ENCODE measurements at places on chromosomes 11 and 22.

- DNase-seq = no peak
Observed at GRCh38 chr11:122671400-122671891, 15.9 kb downstream of the UBASH3B start.

GRCh38 chr22:31537019-31537535, 40.7 kb downstream of the SFI1 start:
- no peak for DNase-seq

GRCh38 chr11:5288906-5289550, 12.7 kb downstream of the OR51B4 start:
- DNase-seq = no peak

DNA sequence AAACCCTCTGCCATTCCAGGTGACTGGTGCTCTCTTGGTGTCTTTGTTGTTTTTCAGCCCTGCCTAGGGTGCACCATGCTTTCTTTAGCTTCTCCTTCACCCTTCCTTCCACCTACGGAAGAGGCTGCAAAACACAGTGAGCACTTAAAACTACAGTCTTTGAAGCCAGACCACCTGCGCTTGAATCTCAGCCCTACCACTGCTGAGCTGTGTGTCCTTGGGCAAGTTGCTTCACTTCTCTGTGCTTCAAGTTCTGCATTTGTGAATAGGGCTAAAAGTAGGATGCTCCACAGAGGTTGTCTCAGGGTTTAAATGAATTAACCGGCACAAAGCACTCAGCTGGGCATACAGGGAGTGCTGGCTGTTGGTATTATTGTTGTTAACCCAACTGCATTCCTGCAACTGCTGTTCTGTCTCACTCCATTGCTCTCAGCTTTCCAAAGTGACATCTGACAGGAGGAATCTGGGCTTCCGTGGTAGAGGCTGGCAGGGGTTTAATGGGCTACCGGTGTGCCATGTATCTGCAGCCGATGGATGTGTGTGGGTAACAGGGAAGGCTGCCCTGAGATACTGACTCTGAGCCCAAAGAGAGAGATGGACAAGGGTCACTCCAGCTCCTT, 139.3 kb downstream of the FBXO7 start:
- no peak for DNase-seq

GRCh38 chr11:117877120-117877784, 794 bp upstream of the FXYD6 start:
- DNase-seq = no peak

- DNase-seq = peak; percentile 44
Observed at GRCh38 chr11:70399681-70400112, 1.4 kb downstream of the CTTN start.

DNA sequence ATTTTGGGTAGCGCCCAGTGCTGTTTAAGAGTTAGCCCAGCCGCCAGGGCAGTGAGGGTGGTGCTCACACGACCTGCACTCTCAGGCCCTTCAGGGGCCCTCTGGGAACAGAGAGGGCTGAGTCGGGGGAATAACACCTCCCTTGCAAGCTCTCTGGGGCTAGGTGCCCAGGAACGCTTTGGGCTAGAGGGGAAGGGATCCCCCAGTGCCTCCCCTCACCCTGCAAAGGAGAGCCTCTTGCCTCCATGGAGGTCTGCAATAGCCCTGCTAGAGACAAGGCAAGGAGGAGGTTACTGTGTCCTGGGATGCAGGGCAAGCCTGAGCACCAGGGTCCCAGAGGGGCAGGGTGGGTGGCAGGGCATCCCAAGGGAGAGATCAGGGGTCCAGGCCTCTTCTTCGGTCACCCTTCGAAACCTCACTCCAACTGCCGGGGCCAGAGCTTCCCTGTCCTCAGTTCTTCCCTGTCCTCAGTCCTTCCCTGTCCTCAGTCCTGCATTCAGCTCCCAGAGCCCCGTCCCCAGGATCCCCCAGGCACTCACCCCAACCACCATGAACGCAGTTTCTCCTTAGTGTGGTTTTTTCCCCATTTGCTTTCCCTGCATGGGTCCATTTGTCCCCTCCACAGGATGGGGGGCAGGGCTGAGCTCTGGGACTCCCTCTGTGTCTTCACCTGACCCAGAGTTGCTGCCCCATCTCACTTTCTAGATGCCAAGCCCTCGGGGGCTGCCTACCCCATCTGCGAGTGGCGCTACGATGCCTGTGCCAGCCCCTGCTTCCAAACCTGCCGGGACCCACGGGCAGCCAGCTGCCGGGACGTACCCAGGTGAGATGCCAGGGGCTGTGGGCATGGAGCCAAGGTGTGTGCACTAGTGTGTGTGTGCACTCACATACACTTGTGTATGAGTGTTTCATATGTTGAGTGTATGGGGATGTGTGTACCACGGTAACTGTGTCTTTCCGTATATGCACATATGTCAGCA, 60.8 kb downstream of the OTOG start:
- no peak for DNase-seq

DNA sequence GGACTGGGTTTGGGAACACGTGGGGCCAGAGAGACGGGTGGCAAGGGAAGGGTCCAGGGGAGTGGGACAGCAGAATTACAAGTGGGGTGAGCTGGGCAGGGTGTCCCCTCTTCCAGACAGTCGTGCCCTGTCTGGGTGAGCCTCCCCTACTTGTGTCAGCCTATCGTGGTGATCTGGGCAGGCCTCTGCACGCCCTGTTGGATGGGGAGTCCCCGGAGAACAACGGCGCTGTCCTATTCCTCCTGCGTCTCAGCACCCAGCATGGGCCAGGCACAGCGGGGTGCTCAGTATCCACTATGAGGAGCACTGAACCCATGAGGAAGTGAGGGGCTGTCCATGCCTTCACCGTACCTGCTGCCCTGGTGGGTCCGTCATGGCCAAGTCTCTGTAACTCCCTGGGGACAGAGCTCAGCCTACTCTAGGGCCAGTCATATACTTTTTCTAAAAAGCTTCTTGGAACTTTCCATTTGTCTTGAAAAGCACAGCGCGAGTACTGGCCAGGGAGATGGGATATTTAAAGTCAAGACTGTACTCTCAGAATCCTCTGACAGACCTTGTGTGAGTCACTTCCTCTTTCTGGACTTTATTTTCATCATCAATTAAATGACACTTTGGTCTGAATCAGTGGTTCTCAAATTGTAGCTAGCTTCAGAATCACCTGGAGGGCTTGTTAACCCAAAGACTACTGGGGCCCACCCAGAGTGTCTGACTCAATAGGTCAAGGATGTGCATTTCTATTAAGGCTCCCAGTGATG, 81.7 kb upstream of the NECTIN1 start:
- DNase-seq = no peak

- no peak for DNase-seq
Observed at GRCh38 chr11:45741582-45741981, 63.4 kb upstream of the SLC35C1 start.

GRCh38 chr11:99716302-99716701, 695.6 kb downstream of the CNTN5 start:
- no peak for DNase-seq

DNA sequence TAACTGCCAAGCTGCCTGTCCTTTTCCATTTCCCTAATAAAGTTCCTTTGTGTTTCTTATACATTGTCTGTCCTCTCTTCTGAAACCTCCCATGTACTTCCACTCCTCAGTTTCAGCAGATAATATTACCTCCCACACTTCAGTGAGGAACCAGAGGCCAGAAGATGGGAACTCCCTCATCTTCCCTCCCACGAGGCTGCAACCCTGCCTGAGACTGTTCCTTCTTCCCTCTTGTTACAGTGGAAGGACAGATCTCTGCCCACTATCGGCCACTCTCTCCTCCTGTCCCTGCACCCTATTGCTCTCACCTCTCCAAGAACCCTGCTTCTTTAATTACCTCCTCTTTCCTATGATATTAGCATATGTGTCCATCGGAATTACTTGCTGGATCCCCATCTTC, 38.1 kb upstream of the SWAP70 start:
- DNase-seq = no peak

DNA sequence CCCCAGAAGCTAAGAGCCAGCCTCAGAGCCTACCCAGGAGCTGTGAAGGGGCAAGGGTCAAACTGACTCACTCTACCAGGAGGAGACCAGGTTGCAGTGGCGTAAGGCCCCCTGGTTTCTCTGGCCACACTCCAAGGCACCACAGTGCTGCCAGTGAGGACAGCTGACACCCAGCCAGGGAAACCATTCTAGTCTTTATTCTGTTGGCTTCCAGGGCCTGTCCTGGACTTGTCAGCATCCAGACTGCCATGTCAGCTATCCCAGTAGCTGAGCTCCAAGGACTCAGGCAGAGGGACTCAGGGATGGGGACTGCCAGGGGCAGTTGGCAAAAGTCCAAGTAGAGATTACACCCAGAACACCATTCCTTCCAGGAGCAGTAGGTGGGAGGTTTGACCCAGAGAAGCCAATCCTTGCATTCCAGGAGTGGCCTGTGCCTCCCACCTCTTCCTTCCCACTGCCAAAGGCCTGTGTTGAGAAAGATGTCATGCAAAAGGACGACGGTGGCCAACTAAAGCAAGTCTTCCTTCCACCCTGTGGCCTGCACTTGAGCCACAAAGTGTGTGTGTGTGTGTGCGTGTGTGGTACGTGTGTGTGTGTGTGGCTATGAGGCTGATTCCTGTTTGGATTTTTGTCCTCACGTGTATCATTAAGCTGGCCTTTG, 3.6 kb upstream of the MAPK8IP1 start:
- DNase-seq = no peak

Measured in CD4-positive, alpha-beta T cell treated with Interleukin-15 for 1 hour (primary cell).